Hematopoietic multipotent progenitor cell treated with erythropoietin and hydrocortisone succinate and interleukin-3 and kit ligand, for 8 days (in vitro differentiated cells): ENCODE measurements at places on chromosomes 1 and 21.

DNA sequence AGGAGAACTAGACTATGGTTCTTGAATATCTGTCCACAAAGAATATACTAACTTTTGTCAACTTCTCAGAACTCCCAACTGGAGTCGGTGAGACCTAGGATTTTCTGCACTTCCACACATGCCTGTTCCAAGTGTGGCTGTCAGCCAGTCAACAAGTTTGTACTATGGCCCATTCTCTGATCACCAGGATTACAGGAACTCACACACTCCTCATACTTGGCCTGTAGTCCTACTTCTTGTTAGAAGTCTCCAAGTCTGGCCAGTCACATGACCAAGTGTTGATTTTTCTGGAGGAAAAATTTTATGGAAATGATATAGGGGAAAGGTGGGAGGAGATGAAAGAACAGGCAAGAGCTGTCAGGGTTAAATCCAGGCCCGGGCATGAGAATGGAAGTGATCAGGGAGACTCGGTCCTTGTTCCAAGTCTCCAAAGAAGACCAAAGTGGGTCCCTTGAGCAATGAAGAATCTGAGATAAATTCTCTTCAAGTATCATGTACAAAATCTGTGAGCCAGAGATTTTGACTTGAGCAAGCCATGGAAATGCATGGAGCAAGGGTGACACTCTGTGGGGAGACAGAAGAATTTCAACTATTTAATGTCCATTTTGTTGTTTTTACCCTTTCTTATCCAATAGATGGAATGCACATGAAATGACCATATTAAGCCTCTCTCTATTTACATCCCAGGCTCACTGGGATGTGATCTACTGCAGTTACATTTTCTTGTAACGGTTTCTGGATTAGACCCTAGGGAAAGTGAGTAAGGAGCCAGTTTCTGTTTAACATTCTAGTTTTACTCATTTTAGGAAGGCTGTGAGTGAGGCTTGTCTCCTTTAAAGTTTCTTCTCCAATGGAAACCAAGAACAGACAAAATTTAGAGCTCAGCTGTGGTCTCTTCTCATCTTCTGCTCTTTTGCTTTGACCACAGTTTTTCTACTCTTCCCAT is 320.9 kb downstream of the ASTN1 start:
- peak; percentile 14 for DNase-seq

DNA sequence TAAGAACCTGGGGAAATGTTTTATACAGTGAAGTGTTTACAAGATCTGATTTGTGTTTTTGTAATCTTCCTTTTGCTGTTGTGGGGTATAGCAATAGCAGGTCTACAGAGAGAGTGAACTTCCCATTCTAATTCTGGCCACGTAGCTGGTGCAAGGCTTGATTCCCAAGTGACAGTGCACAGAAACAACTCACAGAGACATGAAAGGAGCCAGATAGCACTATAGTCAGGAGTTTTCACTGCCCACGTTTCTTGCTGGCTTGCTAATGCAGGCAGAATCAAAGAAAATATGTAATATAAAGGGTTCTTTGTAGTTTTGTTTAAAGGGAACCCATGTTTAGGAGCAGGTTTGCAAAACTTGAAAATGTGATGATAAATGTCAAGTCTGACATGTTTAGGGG is 170.9 kb upstream of the IVNS1ABP start:
- DNase-seq = no peak

GRCh38 chr21:38527737-38528136 is 29.5 kb upstream of the ERG start:
- no peak for DNase-seq

DNA sequence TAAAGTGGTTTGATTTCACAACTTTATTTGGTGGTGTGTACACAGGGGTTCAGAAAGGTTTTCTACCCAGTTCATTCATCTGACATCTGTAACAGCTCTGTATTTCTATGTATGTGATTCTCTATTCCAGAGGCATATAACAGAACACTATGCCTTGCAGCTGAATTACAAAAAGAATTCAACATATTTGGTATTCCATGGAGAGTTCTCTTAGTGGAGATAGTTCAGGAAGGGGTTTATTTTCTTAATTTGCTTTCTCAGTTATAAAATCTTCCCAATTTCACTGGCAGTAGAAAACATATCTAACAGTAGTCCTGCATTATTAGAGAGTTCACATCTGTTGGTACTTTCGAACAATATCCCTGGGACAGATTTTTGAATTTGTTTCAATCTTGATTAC is 207.9 kb upstream of the LYPLAL1 start:
- no peak for DNase-seq
